ENCODE measurements at places on chromosomes 7 and 10.

DNA sequence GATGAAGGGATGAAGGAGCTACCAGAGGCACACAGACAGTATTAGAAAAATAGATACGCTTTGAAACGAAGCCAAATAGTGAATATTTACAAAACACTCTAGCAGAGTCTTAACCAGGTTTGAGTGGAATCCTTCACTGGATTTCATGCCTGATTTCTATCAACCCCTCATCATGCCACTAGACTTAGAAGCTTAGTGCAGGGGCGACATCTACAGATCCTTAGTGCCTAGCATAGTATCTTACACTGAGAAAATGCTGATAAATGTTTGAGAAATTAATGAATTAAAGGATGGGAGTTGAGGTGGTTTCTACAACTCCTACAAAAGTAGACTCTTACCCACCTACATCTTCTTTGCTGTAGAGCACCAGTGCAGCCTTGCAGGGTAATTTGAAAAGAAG lies 54.7 kb upstream of the CCNJ start:
- peaks cover 10% of the 10 kb centered on the region for H3K27me3 ChIP-seq
- no peak for ATAC-seq
- H3K4me3 ChIP-seq: no peak overlapping the region
- no peaks in the 10 kb centered on the region for H3K36me3 ChIP-seq

DNA sequence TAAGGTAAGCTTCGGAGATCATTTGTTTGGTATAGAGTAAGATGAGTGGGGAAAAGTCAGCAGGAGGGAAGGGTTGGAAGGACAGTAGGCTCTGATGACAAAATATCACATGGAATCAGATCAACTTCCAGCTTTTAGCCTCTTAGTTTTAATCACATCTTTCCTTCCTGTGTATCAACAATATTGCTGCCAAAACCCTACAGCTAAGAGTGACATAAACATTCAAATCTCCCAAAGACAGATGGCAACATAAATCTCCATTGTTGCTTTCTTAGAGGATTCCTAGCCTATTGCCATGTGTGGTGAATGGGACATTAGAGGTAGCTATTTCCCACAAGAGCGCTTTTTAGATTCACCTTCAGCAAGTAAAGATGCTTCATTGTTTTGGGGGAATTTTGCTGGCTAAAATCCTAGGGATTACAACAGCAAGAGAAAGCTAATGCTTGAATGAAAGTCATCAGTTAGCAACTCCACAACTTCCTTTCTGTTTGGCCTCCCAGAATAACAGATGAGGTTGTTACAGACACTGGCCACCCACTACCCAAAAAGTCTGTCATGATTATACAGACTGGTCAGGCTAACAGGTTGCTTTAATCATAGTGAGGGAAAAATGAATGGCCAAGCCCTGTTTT lies 35.2 kb upstream of the FZD1 start:
- no peak for ATAC-seq
- no peaks in the 10 kb centered on the region for H3K36me3 ChIP-seq
- peaks cover 4% of the 10 kb centered on the region for H3K27me3 ChIP-seq

GRCh38 chr7:77368974-77369373 lies 47.2 kb downstream of the GSAP start:
- H3K27ac ChIP-seq: no peak overlapping the region
- ATAC-seq: no peak
- H3K4me1 ChIP-seq: peaks cover 13% of the 10 kb centered on the region
- H3K36me3 ChIP-seq: no peaks in the 10 kb centered on the region
- H3K4me3 ChIP-seq: no peak overlapping the region

DNA sequence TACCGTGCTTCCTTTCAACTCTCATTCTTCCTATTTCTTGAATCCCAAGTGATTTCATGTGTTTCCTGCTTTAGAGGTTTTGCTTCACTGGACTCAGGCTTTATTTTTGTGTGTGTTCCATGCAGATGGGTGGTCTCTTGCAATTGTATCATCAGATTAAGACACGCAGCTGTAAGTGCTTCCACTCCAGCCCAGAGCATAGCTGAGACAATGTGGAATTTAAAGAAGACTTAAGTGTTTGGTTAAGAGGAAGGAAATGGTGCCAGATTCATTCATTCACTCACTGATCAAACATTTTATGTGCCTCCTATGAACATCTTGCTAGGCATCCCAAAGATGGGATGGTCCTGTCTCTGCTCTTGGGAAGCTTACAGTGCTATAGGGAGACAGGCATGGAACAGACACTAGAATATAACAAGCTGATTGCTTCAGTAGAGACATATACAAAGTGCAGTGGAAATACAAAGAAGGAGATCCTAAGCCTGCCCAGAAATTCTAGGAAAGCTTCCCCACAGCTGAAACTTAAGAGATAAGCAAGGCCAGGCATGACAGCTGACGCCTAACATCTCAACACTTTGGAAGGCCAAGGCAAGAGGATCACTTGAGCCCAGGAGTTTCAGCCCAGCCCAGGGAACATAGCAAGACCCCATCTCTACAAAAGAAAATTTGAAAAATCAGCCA lies 46.1 kb upstream of the LRRC17 start:
- H3K27me3 ChIP-seq: peaks cover 3% of the 10 kb centered on the region
- H3K36me3 ChIP-seq: no peaks in the 10 kb centered on the region
- H3K4me3 ChIP-seq: no peak overlapping the region
- H3K4me1 ChIP-seq: no peaks in the 10 kb centered on the region
- ATAC-seq: no peak

GRCh38 chr10:113452146-113452845 lies 100.6 kb upstream of the HABP2 start:
- H3K27ac ChIP-seq: no peak overlapping the region
- H3K4me3 ChIP-seq: no peak overlapping the region
- no peaks in the 10 kb centered on the region for H3K4me1 ChIP-seq
- no peak for ATAC-seq
- peaks cover 38% of the 10 kb centered on the region for H3K27me3 ChIP-seq
- H3K36me3 ChIP-seq: no peaks in the 10 kb centered on the region

- H3K4me1 ChIP-seq: peaks cover 36% of the 10 kb centered on the region
- peaks cover 85% of the 10 kb centered on the region for H3K36me3 ChIP-seq
- H3K4me3 ChIP-seq: peak overlapping the region; percentile 78
- ATAC-seq: peak; percentile 48
- peak overlapping the region; percentile 87 for H3K27ac ChIP-seq
- H3K27me3 ChIP-seq: no peaks in the 10 kb centered on the region
These were observed 3.3 kb downstream of the MAP3K8 start for GRCh38 chr10:30437031-30437841.

DNA sequence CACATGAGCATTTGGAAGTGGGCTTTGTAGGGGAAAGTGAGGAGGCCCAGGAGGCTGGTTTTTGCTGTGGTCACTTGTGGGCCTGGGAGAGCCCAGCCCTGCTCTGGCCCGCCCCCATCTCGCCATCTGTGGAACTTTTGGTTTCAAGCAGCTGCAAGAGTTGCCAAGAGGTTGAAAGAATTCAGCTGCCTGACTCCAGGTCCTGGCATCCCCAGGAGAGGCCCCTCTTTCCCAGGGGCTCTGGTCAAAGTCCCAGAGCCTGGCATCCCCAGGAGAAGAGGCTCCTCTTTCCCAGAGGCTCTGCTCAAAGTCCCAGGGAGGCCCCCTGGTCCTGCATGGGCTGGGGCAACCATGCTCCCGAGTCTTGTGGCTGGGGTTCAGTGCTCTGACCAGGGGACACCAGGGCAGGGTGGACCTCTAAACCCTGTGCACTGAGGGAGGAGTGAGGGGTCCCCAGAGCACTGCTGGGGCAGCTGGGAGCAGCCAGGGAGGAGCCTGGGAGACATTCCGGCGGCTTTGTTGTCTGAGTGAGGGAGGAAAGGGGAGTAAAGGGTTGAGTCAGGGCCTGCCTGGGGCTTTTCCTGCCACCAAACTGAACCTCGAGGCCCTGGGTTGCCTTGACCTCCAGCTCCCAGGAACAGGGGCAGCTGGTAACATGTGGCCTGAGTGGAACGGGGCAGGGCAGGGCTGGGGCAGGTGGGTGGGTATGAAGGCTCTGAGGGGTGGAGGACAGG lies 27.7 kb upstream of the CSGALNACT2 start:
- no peak for ATAC-seq
- H3K36me3 ChIP-seq: no peaks in the 10 kb centered on the region
- no peak overlapping the region for H3K27ac ChIP-seq
- H3K4me3 ChIP-seq: no peak overlapping the region

DNA sequence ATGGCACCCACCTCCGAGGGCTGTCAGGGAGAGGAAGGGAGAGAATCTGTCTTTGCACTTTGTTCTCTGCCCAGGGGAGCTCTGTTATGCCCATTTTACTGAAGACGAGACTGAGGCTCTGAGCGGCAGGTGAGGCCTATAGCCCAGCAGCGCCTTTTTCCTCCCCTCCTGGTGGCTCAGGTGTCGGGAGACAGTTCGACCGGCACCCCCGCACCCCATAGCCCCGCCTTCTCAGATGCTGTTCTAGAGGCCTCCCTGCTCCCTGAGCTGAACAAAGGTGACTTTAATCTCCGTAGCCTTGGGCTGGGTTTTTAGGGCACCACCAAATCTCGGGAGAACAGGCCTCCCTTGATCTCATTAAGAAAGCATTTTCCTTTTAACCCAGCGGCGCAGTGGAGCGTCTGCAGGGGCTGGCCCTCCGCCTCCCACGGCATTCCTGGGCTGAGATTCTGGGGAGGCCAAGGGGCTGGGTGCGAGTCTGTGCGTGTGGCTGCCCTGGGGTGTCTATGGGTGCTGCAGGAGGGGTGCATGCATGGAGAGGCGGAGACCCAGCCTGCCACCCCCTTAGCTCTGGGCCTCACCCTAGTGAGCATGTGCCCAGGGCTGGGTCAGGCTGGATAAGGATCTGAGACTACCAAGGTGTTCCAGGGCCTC lies 3.3 kb downstream of the LFNG start:
- peak overlapping the region; percentile 87 for H3K4me3 ChIP-seq
- no peaks in the 10 kb centered on the region for H3K27me3 ChIP-seq
- ATAC-seq: peak; percentile 8
- peaks cover 10% of the 10 kb centered on the region for H3K4me1 ChIP-seq

DNA sequence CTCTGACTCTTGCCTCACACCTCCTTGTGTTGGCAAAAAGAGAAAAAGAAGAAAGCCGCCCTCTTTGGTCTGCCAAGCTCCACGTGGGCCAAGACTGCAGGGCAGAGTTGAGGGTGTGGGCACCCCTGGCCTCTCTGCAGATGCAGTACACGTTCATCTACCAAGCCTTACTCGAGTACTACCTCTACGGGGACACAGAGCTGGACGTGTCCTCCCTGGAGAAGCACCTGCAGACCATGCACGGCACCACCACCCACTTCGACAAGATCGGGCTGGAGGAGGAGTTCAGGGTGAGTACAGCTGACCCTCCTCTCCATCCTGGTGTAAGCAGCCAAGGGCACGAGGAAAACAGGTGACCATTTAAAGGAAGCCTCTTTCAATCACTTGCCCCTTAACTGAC lies 56.1 kb downstream of the MKI67 start:
- ATAC-seq: no peak
- H3K4me3 ChIP-seq: no peak overlapping the region
- H3K27me3 ChIP-seq: no peaks in the 10 kb centered on the region
- H3K27ac ChIP-seq: peak overlapping the region; percentile 64
- H3K36me3 ChIP-seq: peaks cover 97% of the 10 kb centered on the region

DNA sequence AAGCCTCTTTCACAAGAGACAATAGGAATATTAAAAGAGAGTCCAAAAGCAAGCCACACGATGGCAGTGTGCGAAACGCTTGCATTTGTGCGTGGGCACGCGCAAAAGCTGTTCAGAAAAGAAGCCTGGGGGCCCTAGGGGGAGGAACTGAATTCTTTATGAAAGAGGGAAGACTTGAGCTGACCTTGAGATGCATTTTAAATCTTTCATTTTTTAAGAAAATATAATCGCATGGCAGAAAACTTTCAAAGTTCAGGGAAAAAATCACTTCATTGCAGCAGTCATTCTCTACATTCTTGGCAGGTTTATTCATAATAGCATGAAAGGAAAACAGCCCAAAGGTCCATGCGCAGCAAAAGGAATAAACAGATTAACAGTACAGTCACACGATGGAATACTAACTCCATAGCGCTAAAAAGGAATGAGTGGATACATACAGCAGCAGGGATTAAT lies 206.5 kb upstream of the PRKCQ start:
- no peaks in the 10 kb centered on the region for H3K4me1 ChIP-seq
- no peak overlapping the region for H3K4me3 ChIP-seq
- H3K27ac ChIP-seq: no peak overlapping the region
- H3K36me3 ChIP-seq: no peaks in the 10 kb centered on the region
- ATAC-seq: no peak

- H3K36me3 ChIP-seq: peaks cover 5% of the 10 kb centered on the region
- no peak overlapping the region for H3K4me3 ChIP-seq
- H3K27me3 ChIP-seq: no peaks in the 10 kb centered on the region
- peaks cover 10% of the 10 kb centered on the region for H3K4me1 ChIP-seq
- ATAC-seq: peak; percentile 69
These were observed 29.2 kb downstream of the ZNF783 start for GRCh38 chr7:149291036-149291780.

DNA sequence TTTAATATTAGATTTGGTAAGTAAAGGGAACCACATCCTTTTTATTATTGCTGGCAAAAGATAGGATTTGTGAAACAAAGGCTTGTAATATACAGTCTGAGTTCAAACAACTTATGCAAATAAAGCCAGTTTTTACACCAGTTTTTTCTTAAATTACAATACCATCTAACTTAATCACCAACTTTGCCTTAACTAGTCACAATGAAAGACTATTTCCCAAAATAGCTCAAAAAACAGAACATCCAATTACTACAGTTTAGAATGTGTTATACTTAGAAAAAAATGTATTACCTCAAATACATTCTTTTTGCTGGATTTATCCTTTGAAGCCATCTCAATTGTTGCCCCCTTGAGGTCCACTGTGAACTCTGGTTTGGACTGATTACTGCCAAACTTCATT lies 108.5 kb downstream of the ARHGAP12 start:
- no peak overlapping the region for H3K27ac ChIP-seq
- no peak for ATAC-seq
- no peaks in the 10 kb centered on the region for H3K27me3 ChIP-seq

GRCh38 chr7:25840209-25840792 lies 311.7 kb upstream of the NFE2L3 start:
- no peak overlapping the region for H3K27ac ChIP-seq
- H3K4me3 ChIP-seq: no peak overlapping the region
- no peaks in the 10 kb centered on the region for H3K4me1 ChIP-seq
- no peaks in the 10 kb centered on the region for H3K36me3 ChIP-seq

DNA sequence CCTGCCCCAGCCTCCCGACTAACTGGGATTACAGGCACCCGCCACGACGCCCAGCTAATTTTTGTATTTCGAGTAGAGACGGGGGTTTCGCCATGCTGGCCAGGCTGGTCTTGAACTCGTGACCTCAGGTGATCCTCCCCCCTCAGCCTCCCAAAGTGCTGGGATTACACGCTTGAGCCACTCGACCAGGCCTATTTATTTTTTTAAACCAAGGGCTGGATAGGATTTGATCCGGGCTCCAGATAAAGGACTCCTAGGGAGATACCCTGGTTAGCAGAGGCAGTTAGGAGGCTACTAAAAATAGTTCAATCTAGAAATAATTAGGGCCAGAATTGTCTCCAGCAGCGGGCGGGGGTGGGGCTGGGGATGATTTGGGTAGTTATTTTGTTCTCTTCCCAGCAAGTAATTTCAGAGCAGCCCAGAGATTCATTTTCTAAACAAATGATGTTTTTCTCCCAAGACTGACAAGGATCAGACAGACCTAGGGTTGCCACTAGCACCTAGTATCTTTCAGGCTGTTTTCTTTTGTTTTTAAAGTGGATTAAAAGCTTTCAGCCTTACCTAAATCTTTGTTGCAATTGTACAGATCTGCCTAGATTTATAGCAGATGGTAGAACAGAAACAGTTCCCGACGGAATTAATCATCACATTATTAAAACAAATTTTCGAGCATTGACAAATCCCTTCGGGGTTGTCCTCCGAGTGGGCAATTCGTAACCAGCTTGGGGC lies 859 bp upstream of the SMC3 start:
- peaks cover 37% of the 10 kb centered on the region for H3K36me3 ChIP-seq
- peaks cover 15% of the 10 kb centered on the region for H3K27me3 ChIP-seq
- H3K4me3 ChIP-seq: peak overlapping the region; percentile 95
- peaks cover 20% of the 10 kb centered on the region for H3K4me1 ChIP-seq
- H3K27ac ChIP-seq: peak overlapping the region; percentile 93

Data from activated T-helper 17 cell treated with anti-CD3 and anti-CD28 coated beads, Interleukin-2, amount 50 U/mL, for 72 hours (primary cell).